ENCODE measurements at places on chromosomes 12 and 14. TPM values are rescaled to one million over a fixed set of nuclear protein-coding genes. Genes with fewer than 3 reads are reported as not detected.

Gene BHLHE41
- 2.1 TPM for total RNA-seq

Gene PPFIA2
- 0.96 TPM for total RNA-seq

Gene DLGAP5
- 53.7 TPM for total RNA-seq

Gene HAL
- under 0.01 TPM for total RNA-seq

Gene HOXC12
- not detected for total RNA-seq

Gene SMOC1
- total RNA-seq: 0.85 TPM

Gene IFNG-AS1
- total RNA-seq: not detected

Gene NID2
- 216 TPM for total RNA-seq

Gene FAM186B
- 0.28 TPM for total RNA-seq

Gene NUAK1
- 28.5 TPM for total RNA-seq

Gene COL2A1
- under 0.01 TPM for total RNA-seq

Gene SLC17A8
- not detected for total RNA-seq

Gene CPNE8
- 17.3 TPM for total RNA-seq

Gene FBRSL1
- 1.9 TPM for total RNA-seq

Gene AKAP6
- 4.0 TPM for total RNA-seq

Gene ASCL1
- total RNA-seq: not detected

Gene ENTPD5
- total RNA-seq: 8.1 TPM

Gene DDN
- total RNA-seq: 0.38 TPM

Gene C12orf57
- total RNA-seq: 141 TPM

Gene DIO2
- total RNA-seq: 27.0 TPM

Gene PTPRB
- total RNA-seq: 25.7 TPM

Gene CLEC9A
- not detected for total RNA-seq

Gene PIK3C2G
- total RNA-seq: not detected

Gene KIF5A
- total RNA-seq: 0.28 TPM

Gene CNTN1
- total RNA-seq: 1.7 TPM

Gene NELL2
- not detected for total RNA-seq

Gene ACOT6
- not detected for total RNA-seq

Data from regular cardiac myocyte (primary cell).